ENCODE measurements at places on chromosomes 2 and 18. TPM values are rescaled to one million over a fixed set of nuclear protein-coding genes. Genes with fewer than 3 reads are reported as not detected.

The GPR45 gene
- not detected for polyA plus RNA-seq

- no peak for DNase-seq
These were observed 297.5 kb upstream of the RGPD4 start for GRCh38 chr2:107529146-107529545.

GRCh38 chr2:74714691-74715080 is 60.6 kb downstream of the SEMA4F start:
- no peak for DNase-seq

- peak; percentile 63 for DNase-seq
These were observed 65.9 kb upstream of the ITM2C start for GRCh38 chr2:230798769-230799399.
